Subcutaneous preadipocyte (primary cell): ENCODE measurements at places on chromosomes 7 and 10. TPM values are rescaled to one million over a fixed set of nuclear protein-coding genes. Genes with fewer than 3 reads are reported as not detected.

Gene VSTM4
- total RNA-seq: 4.0 and 4.1 TPM in 2 replicates

Gene CPEB3
- total RNA-seq: 0.37 and 0.59 TPM in 2 replicates

Gene AOAH
- not detected in 2 replicates for total RNA-seq

Gene RBM48
- 6.3 and 7.3 TPM in 2 replicates for total RNA-seq

Gene PAPSS2
- total RNA-seq: 57.9 and 62.1 TPM in 2 replicates

Gene CRHR2
- not detected in 2 replicates for total RNA-seq
